Jurkat, Clone E6-1 (cell line): ENCODE measurements at places on chromosomes 1 and 21.
A peak's percentile ranks its signal among the peaks of the same experiment; 100 is the strongest.

GRCh38 chr1:28392027-28392652 is 22.6 kb downstream of the PHACTR4 start:
- no peak for DNase-seq

GRCh38 chr1:200908191-200908868 is 13.6 kb downstream of the INAVA start:
- no peak for DNase-seq

- DNase-seq, result no peak
These were observed at the start of gene GRHL3 for GRCh38 chr1:24319312-24319863. Gene GRHL3, plus strand, starts transcription at chr1:24319357. Its CDS starts 195 bp downstream, at chr1:24319552.

DNA sequence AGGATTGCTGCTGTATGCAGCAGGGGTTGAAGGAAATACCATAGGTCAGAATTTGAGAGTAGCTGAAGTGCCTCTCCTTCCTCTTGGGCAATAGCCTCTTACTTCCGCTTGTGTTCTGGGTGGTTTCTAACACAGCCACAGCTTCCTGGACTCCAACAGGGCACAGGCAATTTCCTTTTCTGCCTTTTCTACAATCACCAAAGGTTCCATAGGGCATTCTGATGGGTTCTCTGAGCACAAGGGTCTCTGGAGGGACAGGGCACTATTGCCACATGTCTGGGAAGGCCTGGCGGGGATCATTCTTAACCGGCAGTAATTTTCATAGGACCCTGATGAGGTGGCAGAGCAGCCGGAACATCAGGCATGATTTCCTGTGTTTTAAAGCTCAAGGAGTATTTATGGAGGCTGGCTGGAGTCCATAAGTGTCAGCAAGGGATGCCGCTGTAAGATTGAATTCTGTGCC is 5.5 kb upstream of the AGTRAP start:
- DNase-seq, result peak; percentile 74

- no peak for DNase-seq
These were observed 72.7 kb downstream of the BACH1 start for GRCh38 chr21:29371464-29371863.

DNA sequence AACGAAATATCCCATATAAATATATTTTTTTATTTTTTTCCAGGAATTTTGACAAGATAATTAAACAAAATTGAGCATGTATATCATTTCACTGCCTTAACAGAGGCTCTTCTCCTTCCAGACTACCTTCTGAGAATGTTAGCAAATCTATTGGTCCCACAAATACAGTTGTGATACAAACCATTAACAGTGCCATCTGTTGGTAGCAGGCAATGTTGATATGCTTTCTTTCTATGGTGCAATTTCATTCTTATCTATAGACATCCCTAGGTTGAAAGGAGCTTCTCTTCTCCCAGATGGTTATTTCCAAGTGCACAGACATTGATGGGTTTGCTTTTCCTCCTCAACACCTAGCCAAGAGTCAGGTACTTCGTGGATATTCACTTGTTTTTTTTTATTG is 303.6 kb downstream of the USH2A start:
- peak; percentile 15 for DNase-seq

- peak; percentile 66 for DNase-seq
These were observed at the start of gene GSTM1 for GRCh38 chr1:109687641-109688499. Gene GSTM1, plus strand, starts transcription at chr1:109687817. Its CDS starts 57 bp downstream, at chr1:109687874.

- DNase-seq, result no peak
These were observed 2.7 kb downstream of the PTPRC start for GRCh38 chr1:198641501-198641900.

GRCh38 chr1:168340781-168341482 is 60.3 kb downstream of the TBX19 start:
- peak; percentile 67 for DNase-seq

DNA sequence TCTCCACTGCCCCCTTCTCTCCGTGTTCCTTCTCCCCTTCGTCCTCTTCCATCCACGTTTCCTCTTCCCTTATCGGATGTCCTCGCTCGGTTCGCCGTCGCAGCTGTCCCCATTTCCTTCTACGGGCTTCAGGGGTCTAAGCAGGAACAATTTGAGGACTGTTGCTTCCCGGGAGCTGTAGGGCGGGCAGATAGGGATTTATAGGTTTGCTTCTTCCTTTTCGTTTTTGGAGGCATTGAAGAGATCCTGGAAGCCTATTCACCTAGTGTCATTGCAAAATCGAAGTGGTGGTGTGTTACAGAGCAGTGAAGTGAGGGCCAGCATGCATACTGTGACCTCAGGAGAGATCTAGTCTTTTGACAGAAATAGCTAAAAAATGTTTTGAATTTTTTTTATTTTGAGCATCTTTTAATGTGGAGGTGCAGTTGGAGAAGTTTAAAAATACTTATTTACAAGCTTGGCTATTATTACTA is 897 bp downstream of the ZYG11B start:
- DNase-seq, result no peak

DNA sequence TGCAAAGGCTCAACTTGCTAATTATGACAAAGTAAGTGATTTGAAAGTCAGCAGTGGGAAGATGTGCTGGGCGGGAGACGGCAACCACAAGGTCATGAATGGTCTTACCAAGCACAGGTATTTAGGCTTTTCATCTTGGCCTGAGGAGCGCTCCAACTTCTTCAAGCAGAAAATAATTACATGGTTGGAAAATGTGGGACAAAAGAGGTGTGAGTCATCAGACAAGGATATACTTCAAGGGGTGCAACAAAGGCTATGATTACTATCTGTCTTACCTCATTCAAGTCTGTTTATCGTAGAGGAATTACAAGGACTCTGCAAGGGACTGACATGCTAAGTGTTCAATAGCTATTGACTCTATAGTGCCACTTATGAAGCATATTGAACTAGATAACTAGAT is 2005.7 kb downstream of the MRPL39 start:
- DNase-seq, result no peak

- DNase-seq, result no peak
These were observed 107.7 kb downstream of the AJAP1 start for GRCh38 chr1:4762146-4762545.

DNA sequence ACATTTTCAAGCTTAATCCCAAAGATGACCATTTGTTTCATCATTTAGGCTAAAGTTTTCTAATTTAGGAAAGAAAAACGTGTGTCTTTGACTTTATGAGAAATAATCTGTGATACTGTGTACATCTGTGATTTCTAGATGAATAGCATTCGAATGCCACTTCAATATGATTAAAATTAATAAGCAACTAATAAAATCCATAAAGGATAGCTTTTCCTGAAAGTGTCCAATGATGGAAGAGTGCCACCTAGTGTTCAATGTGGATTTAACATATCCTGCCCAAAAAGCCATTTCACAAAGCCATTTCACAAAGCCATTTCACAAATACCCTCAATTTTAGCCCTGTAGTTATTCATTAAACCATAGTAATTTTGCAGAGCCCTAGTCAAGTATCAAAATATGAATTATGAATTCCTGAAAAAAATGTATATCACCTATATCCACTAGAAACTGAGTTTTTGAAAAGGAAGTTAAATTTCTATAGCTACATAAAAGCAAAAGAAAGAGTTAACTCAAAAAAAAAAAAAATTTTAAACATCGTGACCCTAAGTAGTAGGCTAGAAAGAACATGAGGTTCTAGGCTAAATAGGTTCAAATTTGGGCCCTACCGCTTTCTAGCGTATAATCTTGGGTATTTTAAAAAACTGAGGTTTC is 19.1 kb downstream of the NME7 start:
- DNase-seq, result peak; percentile 62

DNA sequence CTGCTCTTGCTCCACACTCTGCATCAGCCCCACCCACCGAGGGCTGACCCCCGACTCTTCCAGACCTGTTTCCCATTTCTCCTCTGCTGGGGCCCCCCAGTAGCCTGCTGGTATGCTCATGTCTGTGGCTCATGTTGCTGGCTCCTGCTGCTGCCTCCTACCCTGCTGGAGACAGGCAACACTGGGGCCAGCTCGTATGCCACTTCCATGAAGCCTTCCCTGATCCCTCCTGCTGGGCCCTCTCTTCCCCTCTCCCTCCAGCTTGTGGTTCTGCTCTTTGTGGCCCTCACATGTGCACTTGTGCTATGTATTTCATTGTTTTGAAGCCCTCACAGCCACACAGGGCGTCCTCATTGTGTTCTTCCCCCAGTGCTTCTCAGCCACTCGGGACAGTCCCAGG is 40.5 kb downstream of the CNN3 start:
- no peak for DNase-seq

DNA sequence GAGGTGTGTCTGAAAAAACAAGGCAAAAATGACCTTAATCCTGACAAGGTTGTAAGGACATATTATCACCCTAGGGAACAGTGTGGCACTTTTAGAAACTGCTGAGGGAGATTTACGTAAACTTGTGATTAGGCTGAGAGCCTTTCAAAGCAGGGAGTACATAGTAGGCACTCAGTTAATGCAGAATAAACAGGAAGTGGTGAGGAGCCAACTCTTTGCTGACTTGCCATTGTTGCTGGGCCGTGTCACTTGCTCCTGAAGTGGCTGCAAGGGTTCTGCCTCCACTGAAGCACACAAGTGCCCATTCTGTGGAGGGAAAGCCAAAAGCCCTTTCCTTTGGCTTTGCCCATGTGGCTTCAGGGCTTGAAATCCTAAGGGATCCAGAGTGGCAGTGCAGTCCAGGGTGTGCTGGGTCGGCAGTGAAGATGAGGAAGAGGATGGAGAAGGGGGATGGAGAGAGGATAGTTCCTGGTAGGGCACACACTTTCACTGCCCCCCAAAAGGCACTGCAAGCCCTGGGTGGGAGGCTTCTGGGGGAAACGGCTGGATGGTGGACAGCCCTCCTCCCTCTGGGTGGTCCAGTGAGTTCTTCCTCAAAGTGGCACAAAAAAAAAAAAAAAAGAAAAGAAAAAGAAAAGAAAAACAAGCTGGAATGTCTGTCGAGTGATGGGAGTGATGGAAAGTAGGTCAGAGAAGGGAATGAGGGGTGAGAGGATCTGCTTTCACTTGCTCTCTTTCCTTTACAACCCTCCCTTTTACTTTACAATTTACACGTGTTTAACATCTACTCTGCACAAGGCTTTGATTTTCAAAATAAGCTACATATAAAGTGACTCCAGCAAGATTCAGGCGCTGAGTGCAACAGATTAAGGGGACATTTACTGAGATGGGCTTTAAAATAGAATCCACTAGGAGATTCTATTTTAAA is 13.7 kb upstream of the RHEX start:
- DNase-seq, result no peak

GRCh38 chr21:44074315-44074958 is 32.8 kb upstream of the PWP2 start:
- no peak for DNase-seq

GRCh38 chr1:64302971-64303370 is 99.5 kb downstream of the UBE2U start:
- DNase-seq, result no peak

GRCh38 chr21:46538851-46539666 is 65.8 kb downstream of the S100B start:
- no peak for DNase-seq

GRCh38 chr1:206608108-206608698 is 4.1 kb downstream of the EIF2D start:
- peak; percentile 60 for DNase-seq

DNA sequence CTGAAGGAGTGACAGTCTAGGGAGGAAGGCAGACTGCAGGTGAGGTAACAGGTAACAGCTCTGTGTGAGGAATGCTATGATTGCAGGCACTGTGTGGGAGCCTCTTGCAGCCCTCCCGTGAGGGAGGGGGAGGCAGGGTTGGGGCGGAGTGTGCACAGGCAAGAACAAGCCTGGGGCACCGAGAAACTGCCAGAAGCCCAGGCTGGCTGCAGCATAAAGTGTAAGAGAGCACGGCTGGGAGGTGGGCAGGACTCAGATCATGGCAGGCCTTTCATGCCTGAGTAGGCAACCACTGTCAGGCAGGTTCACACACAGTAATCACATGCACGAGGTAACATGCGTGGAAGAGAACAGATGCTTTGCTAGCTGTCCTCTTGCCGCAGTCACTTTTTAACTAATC is 11.3 kb upstream of the RHEX start:
- no peak for DNase-seq

GRCh38 chr1:205514211-205515142 is 10.0 kb downstream of the CDK18 start:
- no peak for DNase-seq

- no peak for DNase-seq
These were observed 557.3 kb downstream of the USP25 start for GRCh38 chr21:16287046-16287445.

- no peak for DNase-seq
These were observed 4.0 kb downstream of the FAAP20 start for GRCh38 chr1:2190491-2190976.

DNA sequence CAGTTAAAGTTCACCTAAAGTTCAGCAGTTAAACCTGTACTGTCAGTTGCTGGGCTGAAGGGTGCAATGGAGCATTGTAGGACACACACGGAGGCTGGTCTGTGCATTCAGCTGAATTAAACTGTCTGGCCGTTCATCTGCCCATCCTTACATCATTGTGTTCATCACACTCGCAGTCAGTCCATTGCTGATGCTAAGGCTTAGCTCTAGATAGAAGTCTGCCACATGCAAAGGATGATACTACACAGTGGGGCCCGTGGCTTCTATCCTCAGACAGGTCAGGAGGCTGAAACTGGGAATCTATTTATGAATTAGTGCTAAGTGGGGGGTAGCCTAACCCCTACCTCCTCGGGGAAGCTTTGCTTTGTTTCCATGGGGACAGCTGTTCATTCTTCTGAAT is 60.4 kb downstream of the CNIH3 start:
- no peak for DNase-seq

- no peak for DNase-seq
These were observed 203.6 kb downstream of the LBR start for GRCh38 chr1:225224287-225224686.

- no peak for DNase-seq
These were observed 35.7 kb upstream of the CAP1 start for GRCh38 chr1:40004857-40005256.

GRCh38 chr21:46098303-46099141 is 610 bp downstream of the COL6A2 start:
- DNase-seq, result no peak

DNA sequence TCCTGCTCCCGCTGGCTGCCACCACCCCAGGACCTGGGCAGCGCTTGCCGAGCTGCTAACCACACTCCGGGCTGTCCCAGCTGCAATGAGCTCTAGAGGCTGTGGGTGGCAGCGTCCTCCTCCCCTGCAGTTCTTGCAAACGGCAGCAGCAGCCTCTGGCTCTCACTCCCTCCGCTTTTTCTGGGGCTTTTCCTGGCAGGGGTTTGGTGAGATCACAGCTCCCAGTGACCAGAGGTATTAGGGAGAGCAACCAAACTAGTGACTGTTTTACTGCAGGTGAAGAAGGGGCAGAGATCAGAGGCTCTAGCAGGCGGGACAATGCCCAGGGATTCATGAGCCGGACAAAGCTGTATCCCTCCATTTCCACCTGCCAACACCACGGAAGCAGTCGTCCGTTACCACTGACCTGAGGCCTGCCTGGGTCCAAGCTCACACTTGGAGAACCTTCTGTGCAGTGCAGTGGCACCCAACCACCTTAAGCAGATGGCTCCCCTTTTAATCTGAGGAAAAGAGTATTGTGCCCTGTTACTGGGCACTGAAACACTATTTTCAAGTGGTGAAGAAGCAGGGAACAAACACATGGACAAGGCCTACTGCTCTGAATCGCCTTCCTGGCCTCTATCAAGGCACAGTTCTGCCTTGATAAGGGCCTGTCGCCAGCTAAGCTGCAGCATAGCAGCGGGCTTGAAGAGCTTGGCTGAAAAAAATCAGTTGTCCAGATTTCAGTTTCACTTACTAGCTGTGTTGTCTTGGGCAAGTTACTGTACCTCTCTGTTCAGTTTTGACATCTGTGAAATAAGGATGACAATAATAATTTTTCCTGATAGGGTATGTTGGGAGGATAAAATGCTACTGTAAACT is at the start of gene F5:
F5 (minus strand) TSS at position 87 of the 861 bp plus-strand sequence. CDS start 95 bp downstream, outside the sequence.
- DNase-seq, result peak; percentile 65

- DNase-seq, result no peak
These were observed 14.9 kb upstream of the MED18 start for GRCh38 chr1:28313702-28314546.

- no peak for DNase-seq
These were observed 24.3 kb downstream of the LMOD1 start for GRCh38 chr1:201921952-201922558.
